ENCODE measurements at places on chromosomes 6 and 20. TPM values are rescaled to one million over a fixed set of nuclear protein-coding genes. Genes with fewer than 3 reads are reported as not detected.

STMND1 gene
- total RNA-seq, result not detected

CYP24A1 gene
- total RNA-seq, result 0.64 TPM

PXMP4 gene
- total RNA-seq, result 47.5 TPM

CAPN11 gene
- total RNA-seq, result 0.29 TPM

AVP gene
- total RNA-seq, result not detected

LY6G5B gene
- 6.9 TPM for total RNA-seq

DNA sequence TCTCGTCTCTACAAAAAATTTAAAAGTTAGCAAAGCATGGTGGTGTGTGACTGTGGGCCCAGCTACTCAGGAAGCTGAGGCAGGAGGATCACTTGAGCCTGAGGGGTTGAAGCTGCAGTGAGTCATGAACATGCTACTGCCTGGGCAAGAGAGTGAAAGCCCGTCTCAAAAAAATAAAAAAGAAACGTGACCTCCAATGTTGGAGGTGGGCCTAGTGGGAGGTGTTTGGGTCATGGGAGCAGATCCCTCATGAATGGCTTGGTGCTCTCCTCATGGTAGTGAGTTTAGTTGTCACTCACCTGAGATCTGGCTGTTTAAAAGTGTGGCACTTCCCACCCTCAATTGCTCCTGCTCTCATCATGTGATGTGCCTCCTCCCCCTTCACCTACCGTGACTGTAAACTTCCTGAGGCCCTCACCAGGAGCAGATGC, 24.3 kb downstream of the RBL1 start:
- no peaks in the 10 kb centered on the region for H3K36me3 ChIP-seq
- H3K27ac ChIP-seq, result no peak overlapping the region
- no peak for DNase-seq
- H3K27me3 ChIP-seq, result no peaks in the 10 kb centered on the region
- H3K4me3 ChIP-seq, result no peak overlapping the region

GRCh38 chr20:56859801-56860261, 230.7 kb downstream of the TFAP2C start:
- H3K27ac ChIP-seq, result no peak overlapping the region
- H3K4me1 ChIP-seq, result no peaks in the 10 kb centered on the region
- H3K27me3 ChIP-seq, result peaks cover 62% of the 10 kb centered on the region

GRCh38 chr6:77025736-77026223, 437.5 kb downstream of the HTR1B start:
- no peak overlapping the region for H3K4me3 ChIP-seq
- no peak for DNase-seq
- no peaks in the 10 kb centered on the region for H3K4me1 ChIP-seq
- H3K27me3 ChIP-seq, result no peaks in the 10 kb centered on the region
- no peak overlapping the region for H3K27ac ChIP-seq

GRCh38 chr6:152943260-152943897, 39.5 kb downstream of the FBXO5 start:
- H3K36me3 ChIP-seq, result no peaks in the 10 kb centered on the region
- no peak overlapping the region for H3K27ac ChIP-seq
- H3K27me3 ChIP-seq, result no peaks in the 10 kb centered on the region
- H3K4me3 ChIP-seq, result no peak overlapping the region

- peak; percentile 46 for DNase-seq
- no peak overlapping the region for H3K27ac ChIP-seq
- no peaks in the 10 kb centered on the region for H3K27me3 ChIP-seq
Observed at GRCh38 chr6:139846538-139847456, 472.3 kb upstream of the CITED2 start.

DNA sequence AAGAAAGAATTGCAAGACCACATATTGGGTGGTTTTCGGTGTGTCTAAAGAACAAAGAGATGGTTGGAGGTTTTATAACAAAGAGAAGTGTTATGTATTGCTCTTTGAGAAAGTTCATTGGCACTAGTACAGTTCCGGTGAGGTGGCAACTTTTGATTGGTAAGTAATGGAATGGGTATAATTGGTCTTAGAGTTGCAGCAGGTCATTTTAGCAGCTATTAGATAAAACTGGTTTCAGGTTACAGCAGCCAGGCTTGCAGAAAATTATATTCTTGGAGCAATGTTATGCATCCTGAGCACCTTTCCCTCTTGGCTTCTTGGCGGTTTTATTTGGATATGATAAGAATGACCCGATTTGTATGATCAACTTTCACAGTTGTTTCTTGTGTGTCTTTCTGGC, 12.3 kb upstream of the SSTR4 start:
- no peaks in the 10 kb centered on the region for H3K4me1 ChIP-seq
- H3K36me3 ChIP-seq, result no peaks in the 10 kb centered on the region
- no peaks in the 10 kb centered on the region for H3K27me3 ChIP-seq
- no peak overlapping the region for H3K4me3 ChIP-seq

- H3K4me3 ChIP-seq, result no peak overlapping the region
- H3K27ac ChIP-seq, result no peak overlapping the region
- H3K36me3 ChIP-seq, result no peaks in the 10 kb centered on the region
- DNase-seq, result no peak
- no peaks in the 10 kb centered on the region for H3K27me3 ChIP-seq
- peaks cover 18% of the 10 kb centered on the region for H3K4me1 ChIP-seq
Observed at GRCh38 chr6:135144673-135145062, 36.4 kb upstream of the MYB start.

GRCh38 chr6:53766930-53767329, 27.9 kb upstream of the LRRC1 start:
- no peak for DNase-seq
- no peak overlapping the region for H3K4me3 ChIP-seq
- no peaks in the 10 kb centered on the region for H3K27me3 ChIP-seq
- H3K4me1 ChIP-seq, result no peaks in the 10 kb centered on the region
- H3K36me3 ChIP-seq, result no peaks in the 10 kb centered on the region
- no peak overlapping the region for H3K27ac ChIP-seq

GRCh38 chr6:39471954-39472659, 149.6 kb upstream of the KCNK16 start:
- H3K36me3 ChIP-seq, result no peaks in the 10 kb centered on the region
- H3K27me3 ChIP-seq, result no peaks in the 10 kb centered on the region
- H3K4me1 ChIP-seq, result peaks cover 4% of the 10 kb centered on the region
- no peak overlapping the region for H3K4me3 ChIP-seq
- DNase-seq, result no peak

DNA sequence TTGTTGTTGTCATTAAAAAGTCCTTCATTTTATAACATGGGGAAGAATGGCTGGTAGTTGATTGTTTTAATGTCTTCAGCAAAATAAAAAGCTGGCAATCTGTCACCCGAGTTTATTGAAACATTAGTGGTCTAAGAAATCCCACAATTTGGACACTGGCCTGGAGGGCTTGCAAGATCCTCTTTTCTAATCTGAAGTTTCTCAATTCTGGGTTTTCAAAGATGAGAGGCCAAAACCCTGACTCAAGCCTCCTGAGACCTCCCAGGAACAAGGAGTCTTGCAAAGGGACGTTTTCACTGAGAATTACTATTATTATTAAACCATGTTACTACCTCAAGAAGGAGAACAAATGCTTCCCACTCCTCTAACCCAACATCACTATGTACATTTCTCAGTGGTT, 19.5 kb downstream of the MAP1LC3A start:
- H3K4me3 ChIP-seq, result no peak overlapping the region
- peaks cover 36% of the 10 kb centered on the region for H3K36me3 ChIP-seq
- H3K4me1 ChIP-seq, result peaks cover 30% of the 10 kb centered on the region
- no peak for DNase-seq
- H3K27me3 ChIP-seq, result no peaks in the 10 kb centered on the region
